ENCODE measurements at places on chromosomes 4 and X. TPM values are rescaled to one million over a fixed set of nuclear protein-coding genes. Genes with fewer than 3 reads are reported as not detected.

ENPP6 gene
- not detected for total RNA-seq

CYSLTR1 gene
- total RNA-seq = not detected

THAP6 gene
- 5.1 TPM for total RNA-seq

MAGEC3 gene
- not detected for total RNA-seq

SLC6A14 gene
- not detected for total RNA-seq

SCD5 gene
- total RNA-seq = 3.3 TPM

CACNA1F gene
- not detected for total RNA-seq

PRDM5 gene
- 4.9 TPM for total RNA-seq

NDST4 gene
- total RNA-seq = not detected

GSPT2 gene
- 3.3 TPM for total RNA-seq

DMP1 gene
- not detected for total RNA-seq

FAM236D gene
- total RNA-seq = not detected

DNAAF6 gene
- total RNA-seq = not detected

SPATA18 gene
- total RNA-seq = 8.1 TPM

ZNF732 gene
- 0.38 TPM for total RNA-seq

IL9R gene
- not detected for total RNA-seq

OPHN1 gene
- 2.8 TPM for total RNA-seq

UGT2B7 gene
- total RNA-seq = 185 TPM

ERCC6L gene
- 0.25 TPM for total RNA-seq

NUDT10 gene
- 4.2 TPM for total RNA-seq

UGT2B11 gene
- total RNA-seq = not detected

SETD7 gene
- total RNA-seq = 19.6 TPM

KLB gene
- not detected for total RNA-seq

CT45A1 gene
- total RNA-seq = not detected

MSX1 gene
- 0.16 TPM for total RNA-seq

KIAA1210 gene
- not detected for total RNA-seq

AR gene
- 0.25 TPM for total RNA-seq

EGFL6 gene
- under 0.01 TPM for total RNA-seq

TASL gene
- total RNA-seq = not detected

NDP gene
- not detected for total RNA-seq

OTUD6A gene
- not detected for total RNA-seq

PLAC1 gene
- 0.89 TPM for total RNA-seq

CYLC1 gene
- not detected for total RNA-seq

SCRG1 gene
- total RNA-seq = not detected

GUCY1A1 gene
- total RNA-seq = 0.81 TPM

SMC1A gene
- total RNA-seq = 18.8 TPM

ASB5 gene
- total RNA-seq = not detected

CHRNA9 gene
- total RNA-seq = under 0.01 TPM

CDS1 gene
- 2.3 TPM for total RNA-seq

ZNF157 gene
- 0.33 TPM for total RNA-seq

COL4A5 gene
- total RNA-seq = 19.6 TPM

TMEM35A gene
- 0.38 TPM for total RNA-seq

DYNLT3 gene
- 18.9 TPM for total RNA-seq

NR3C2 gene
- 2.4 TPM for total RNA-seq

DRD5 gene
- total RNA-seq = not detected

RIPPLY1 gene
- total RNA-seq = 0.51 TPM

MAGEC1 gene
- total RNA-seq = not detected

PAGE5 gene
- not detected for total RNA-seq

GPR34 gene
- not detected for total RNA-seq

NAP1L2 gene
- total RNA-seq = under 0.01 TPM

ADH4 gene
- not detected for total RNA-seq

ADGRG2 gene
- total RNA-seq = 16.5 TPM

MND1 gene
- 1.4 TPM for total RNA-seq

ERAS gene
- total RNA-seq = not detected

GPM6B gene
- 0.13 TPM for total RNA-seq
